Fibroblast of lung (primary cell): ENCODE measurements at places on chromosomes 5 and 9. TPM values are rescaled to one million over a fixed set of nuclear protein-coding genes. Genes with fewer than 3 reads are reported as not detected.

Gene SV2C
- polyA plus RNA-seq: not detected in 2 replicates

GRCh38 chr5:108543486-108543885 lies 161.6 kb upstream of the FBXL17 start:
- no peak overlapping the region for H3K4me3 ChIP-seq
- H3K27ac ChIP-seq: no peak overlapping the region
- H3K4me1 ChIP-seq: no peaks in the 10 kb centered on the region
- H3K27me3 ChIP-seq: no peaks in the 10 kb centered on the region

Gene BAAT
- 0.02 and 0.03 TPM in 2 replicates for polyA plus RNA-seq

DNA sequence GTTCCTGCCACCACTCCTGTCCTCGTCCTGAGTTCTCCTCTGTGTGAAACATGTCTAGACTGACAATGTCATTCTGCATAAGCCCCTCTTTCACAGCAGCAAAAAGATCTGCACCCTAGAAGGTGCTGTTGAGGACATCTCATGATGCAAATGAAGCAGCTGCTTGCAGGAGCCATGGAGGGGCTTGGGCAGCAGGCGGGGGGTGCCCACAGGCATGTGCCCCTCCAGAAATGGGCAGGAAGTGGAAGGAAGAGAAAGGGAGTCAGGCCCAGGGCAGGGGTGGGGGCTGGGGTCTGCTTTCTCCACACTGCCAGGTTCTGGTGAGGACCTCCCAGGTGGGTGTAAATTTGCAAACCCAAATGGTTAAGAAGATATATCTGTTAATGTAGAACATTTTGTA lies 54.5 kb upstream of the KCNMB1 start:
- no peak overlapping the region for H3K4me3 ChIP-seq
- H3K4me1 ChIP-seq: no peaks in the 10 kb centered on the region
- H3K27me3 ChIP-seq: no peaks in the 10 kb centered on the region
- H3K27ac ChIP-seq: no peak overlapping the region

DNA sequence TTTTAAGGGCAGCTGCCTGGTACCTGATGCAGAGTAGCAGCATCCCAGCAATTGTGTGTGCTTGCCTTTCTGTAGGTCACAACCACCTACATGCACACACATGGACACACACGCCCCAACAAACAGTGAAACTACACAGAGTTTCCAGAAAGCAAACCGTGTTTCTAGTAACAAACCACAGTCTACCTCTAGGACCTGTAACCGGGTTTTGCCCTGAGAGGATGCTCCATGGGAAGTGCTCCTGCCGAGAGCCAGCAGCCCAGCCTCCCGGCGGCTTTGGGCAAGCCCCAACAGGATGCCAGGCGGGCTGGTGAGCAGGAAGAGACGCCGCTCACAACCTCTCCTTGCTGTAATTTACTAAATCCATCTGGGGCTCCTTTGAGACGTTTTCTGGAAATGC lies 4.1 kb upstream of the TCF7 start:
- no peak overlapping the region for H3K4me3 ChIP-seq
- no peaks in the 10 kb centered on the region for H3K27me3 ChIP-seq
- no peaks in the 10 kb centered on the region for H3K36me3 ChIP-seq
- DNase-seq: no peak
- H3K27ac ChIP-seq: no peak overlapping the region

GRCh38 chr5:51194671-51195070 lies 188.6 kb upstream of the ISL1 start:
- no peak overlapping the region for H3K27ac ChIP-seq
- H3K36me3 ChIP-seq: no peaks in the 10 kb centered on the region
- no peak overlapping the region for H3K4me3 ChIP-seq

Gene IRX2
- 0.40 and 0.88 TPM in 2 replicates for polyA plus RNA-seq

DNA sequence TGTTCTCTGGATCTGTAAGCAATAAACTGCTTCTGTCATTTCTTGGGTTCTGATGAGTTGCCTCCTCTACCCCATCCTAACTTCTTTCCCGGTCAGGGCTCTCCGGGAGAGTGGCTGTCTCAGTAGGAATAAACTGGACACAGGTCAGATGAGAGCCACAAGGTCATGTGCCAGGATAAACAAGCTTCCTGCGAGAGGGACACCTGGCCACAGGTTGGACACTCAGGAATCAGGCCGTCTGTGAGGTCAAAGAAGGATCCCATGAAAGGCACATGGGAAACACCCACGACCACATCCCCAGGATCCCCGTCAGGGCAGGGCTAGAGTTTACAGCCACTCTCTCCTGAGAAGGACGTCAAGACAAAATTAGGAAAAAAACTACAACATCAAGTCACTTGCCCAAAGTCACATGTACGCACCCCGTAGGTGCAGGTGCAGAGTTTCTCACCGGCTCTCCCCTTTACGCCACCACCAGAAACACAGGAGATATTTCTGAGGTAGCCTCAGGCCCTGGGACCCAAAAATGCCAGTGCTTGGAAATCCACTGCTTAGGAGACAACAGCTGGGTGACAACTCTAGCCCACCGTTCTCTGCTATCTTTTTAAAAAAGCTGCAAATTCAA lies 28.7 kb downstream of the CCT5 start:
- H3K27ac ChIP-seq: no peak overlapping the region
- no peaks in the 10 kb centered on the region for H3K27me3 ChIP-seq
- no peaks in the 10 kb centered on the region for H3K36me3 ChIP-seq
- DNase-seq: no peak
- H3K4me1 ChIP-seq: no peaks in the 10 kb centered on the region

Gene NR6A1
- 0.07 and 0.25 TPM in 2 replicates for polyA plus RNA-seq

DNA sequence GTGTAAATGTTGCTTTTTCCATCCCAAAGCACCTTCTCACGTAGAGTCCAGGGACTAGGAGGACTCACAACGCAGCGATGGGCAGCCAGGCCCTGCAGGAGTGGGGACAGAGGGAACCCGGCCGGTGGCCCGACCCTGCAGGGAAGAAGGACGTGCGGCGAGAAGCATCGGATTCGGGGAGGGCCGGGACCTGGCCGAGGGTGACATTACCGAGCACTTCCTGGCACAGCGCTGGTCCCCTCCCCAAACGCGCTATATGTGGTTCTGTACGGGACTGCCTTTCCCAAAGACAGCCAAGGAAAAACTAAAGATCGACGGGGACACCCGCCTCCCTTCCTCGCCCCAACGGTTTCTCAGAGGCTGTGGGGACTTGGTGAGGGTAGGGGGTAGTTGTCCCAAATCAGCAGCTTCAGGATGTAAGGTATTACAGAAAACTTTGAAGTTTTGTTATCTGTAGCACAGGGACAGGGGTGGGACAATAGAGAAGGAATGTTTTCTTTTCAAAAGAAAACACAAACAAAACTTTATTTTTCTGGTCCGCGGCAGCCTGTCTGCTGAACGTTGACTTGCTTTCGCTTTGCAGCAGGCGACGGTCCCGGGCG lies 887 bp upstream of the MAP3K1 start:
- no peaks in the 10 kb centered on the region for H3K27me3 ChIP-seq
- H3K4me3 ChIP-seq: peak overlapping the region; percentile 76
- no peak overlapping the region for H3K27ac ChIP-seq

Gene GRXCR2
- polyA plus RNA-seq: not detected in 2 replicates

DNA sequence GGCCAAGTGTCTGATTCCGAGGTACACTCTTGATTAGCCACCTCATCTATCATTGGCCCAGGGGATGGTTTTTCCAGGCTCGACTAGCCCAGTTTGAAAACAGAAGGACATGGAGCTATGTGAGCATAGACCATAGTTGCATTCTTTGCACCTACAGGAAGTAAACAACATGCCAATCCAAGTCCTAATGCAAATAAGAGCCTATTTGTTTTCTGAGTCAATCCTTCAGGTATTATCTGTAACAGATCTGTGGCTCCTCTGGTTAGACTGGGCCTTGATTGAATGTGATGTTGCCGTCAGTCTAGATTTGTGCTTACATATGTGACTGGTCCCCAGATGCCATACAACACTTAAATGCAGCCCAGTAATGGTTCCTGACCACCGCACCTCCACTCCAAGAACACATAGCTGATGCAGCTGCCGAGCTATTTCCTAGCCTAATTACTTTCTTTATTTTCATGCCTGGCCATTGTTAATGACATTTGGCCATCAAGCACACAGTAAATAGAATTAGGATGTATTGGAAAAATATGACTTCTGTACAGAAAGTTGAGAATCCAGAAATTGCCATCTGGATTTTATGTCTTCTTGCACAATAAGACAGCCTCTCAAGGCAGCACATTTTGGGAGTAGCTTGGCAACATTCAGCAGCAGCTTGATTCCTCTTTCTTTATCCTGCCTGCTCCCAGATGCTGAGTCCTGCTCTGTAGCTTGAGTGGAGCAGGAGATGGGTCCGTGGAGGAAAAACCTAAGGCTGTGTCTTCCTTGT lies 29.5 kb upstream of the ARHGAP26 start:
- no peak overlapping the region for H3K27ac ChIP-seq
- DNase-seq: peak; percentile 53

DNA sequence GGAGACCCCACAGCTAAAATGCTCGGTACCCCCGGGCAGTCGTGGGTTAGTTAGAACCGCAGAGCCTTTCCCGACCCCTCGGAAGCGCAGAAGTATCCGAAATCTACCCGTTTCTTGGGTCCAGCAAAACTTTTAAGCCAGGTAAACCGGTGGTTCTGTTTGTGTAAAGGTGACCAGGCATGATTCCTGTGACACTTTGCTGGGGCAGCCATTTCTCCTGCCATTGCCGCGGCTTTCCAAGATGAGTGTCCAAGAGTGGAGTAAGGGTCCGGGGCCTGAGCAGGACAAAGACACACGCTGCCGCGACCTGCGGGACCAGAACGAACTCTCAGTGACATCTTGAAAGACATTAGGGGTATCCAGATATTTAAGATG lies 655 bp downstream of the MARVELD2 start:
- H3K27me3 ChIP-seq: no peaks in the 10 kb centered on the region
- no peaks in the 10 kb centered on the region for H3K4me1 ChIP-seq
- no peak overlapping the region for H3K27ac ChIP-seq
- no peak for DNase-seq

DNA sequence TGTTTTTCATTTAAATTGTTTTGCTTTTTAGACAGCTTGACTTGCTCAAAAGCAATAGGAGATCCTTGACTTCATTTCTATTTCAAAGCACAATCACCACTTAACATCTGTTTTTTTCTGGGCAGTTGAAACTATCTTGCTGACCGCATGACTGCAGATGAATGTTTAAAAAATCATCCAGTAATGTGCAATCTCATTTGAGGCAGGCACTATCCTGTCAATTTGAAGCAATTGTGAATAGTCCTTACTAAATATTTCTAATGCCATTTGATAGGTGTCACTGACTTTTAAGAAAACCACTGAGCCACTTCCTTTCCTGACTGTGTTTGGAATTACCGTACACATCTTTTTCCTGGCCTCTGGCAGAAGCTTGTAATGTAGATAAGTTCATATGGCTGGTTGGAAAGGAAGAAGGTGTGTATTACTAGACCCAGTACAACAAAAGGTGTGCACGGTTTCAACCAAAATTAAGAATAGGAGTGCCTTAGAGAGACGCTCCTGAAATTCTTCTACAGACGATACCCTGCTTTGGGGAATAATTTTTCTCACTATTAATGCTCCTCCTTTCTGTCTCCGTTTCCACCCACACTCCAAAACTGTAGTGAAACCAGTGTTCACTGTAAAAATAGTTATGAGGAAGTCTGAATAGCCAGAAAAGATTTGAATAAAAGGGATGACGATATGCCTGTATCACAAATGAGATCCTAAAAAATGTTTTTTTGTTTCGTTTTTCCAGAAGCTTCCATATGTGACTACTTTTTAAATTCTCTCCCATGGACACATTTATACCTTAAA lies 136.7 kb upstream of the MOCS2 start:
- H3K4me3 ChIP-seq: no peak overlapping the region
- H3K36me3 ChIP-seq: no peaks in the 10 kb centered on the region
- no peaks in the 10 kb centered on the region for H3K27me3 ChIP-seq
- peak; percentile 97 for DNase-seq

Gene SLC45A2
- polyA plus RNA-seq: 0.03 TPM in 1 of 2 replicates, not detected in the other

DNA sequence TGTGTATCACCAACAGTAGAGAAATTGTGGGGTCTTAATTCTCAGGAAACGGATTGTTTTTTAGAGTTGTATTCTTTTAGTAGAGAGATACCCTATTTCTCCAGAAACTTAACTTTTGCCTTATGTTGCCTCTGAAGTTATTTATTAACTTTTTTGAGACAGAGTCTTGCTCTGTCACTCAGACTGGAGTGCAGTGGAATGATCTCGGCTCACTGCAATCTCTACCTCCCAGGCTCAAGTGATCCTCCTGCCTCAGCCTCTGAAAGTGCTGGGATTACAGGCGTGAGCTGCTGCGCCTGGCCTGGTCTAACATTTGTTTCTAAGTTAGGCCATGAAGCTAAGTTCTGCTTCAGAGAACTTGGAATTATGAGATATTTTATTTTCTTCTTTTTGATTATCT lies 75.0 kb downstream of the CFAP95 start:
- no peak for DNase-seq
- H3K4me3 ChIP-seq: no peak overlapping the region
- H3K27ac ChIP-seq: no peak overlapping the region
- H3K27me3 ChIP-seq: no peaks in the 10 kb centered on the region
- no peaks in the 10 kb centered on the region for H3K36me3 ChIP-seq

DNA sequence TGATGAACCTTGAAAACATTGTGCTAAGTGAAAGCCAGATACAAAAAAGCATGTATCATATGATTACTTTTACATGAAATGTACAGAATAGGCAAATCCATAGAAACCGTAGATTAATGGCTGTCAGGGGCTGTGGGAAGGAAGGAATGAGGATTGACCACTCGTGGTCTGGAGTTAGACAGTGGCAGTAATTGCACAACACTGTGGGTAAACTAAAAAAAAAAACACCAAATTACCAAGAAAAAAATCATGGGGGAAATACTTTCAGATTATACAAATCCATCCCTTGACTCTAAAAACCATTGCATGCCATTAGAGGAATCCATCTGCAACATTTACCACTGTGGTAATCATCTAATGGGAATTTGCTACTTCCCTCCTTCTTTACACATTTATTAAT lies 140.0 kb downstream of the SIL1 start:
- peaks cover 7% of the 10 kb centered on the region for H3K4me1 ChIP-seq
- peak; percentile 75 for DNase-seq
- H3K36me3 ChIP-seq: no peaks in the 10 kb centered on the region

Gene FAM114A2
- polyA plus RNA-seq: 23.4 and 28.0 TPM in 2 replicates

Gene OR1J2
- polyA plus RNA-seq: 0.19 and 0.23 TPM in 2 replicates

DNA sequence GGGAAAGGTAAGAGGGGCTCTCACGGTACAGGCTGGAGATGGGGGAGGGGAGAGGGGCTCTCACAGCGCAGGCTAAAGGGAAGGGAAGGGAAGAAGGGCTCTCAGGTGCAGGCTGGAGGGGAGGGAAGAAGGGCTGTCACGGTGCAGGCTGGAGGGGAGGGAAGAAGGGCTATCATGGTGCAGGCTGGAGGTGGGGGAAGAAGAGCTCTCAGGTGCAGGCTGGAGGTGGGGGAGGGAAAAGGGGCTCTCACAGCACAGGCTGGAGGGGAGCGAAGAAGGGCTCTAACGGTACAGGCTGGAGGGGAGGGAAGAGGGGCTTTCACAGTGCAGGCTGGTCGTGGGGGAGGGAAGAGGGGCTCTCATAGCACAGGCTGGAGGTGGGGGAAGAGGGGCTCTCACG lies 4.6 kb downstream of the SLC6A18 start:
- no peaks in the 10 kb centered on the region for H3K27me3 ChIP-seq
- H3K27ac ChIP-seq: no peak overlapping the region
- DNase-seq: no peak
- no peaks in the 10 kb centered on the region for H3K36me3 ChIP-seq

DNA sequence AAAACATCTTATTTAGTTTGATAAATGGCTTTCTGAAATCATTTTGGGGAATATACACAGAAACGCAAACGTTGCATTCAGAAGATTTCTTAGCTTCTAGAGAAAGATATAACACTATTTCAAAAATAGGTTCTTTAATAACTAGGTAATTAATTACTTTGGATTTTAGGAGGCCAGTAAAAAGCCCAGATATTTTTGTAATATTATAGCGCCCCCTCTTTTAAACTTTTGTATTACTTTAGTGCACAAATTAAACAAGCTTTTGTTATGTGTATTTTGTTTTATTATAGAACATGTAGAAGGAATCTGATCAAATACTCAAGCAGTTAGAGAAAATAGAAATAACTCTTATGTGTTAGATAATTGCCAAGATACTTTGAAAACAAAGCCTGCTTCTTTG lies 57.7 kb downstream of the COMMD10 start:
- no peaks in the 10 kb centered on the region for H3K4me1 ChIP-seq
- H3K36me3 ChIP-seq: no peaks in the 10 kb centered on the region
